Central memory CD8-positive, alpha-beta T cell (primary cell): ENCODE measurements at places on chromosomes 1 and 21.

DNA sequence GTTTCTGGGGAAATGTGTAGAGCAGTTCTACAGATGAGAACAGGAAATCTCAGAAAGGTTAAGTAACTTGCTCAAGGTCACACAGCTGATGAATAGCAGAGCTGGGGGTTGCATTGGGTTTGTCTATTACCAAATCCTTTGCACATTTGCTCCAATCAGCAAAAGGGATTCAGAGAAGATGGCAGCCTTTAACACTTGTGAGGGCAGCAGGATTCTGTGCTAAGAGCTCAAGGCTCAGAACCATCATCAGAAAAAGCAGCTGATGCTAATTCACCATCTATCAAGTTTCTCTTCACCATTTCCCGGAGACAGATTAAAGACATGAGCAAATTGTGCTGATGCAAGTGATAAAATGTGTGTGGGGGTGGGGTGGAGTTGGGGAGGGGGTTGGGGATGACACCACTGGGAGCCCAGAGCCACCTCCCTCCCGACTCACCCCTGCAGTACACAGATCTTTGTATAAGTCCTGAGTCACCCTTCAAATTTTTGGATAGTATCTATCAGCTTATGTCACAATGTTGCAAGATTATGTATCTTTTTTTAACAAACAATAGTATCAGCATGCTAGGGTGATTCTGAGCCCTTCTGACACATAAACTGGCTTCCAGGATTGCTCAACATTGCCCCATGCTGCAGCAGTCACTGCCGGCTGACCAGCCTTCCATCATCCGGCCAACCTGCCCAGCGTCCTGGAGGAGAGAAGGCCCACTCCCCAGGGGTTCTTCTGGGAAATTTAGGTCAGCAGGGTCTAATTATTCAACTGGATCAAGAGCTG, 2.8 kb upstream of the SPSB1 start:
- DNase-seq, result no peak

- DNase-seq, result no peak
Observed at GRCh38 chr1:156654700-156655099, 12.8 kb downstream of the BCAN start.

- DNase-seq, result no peak
Observed at GRCh38 chr1:17591814-17592430, 52.4 kb downstream of the ARHGEF10L start.

GRCh38 chr1:64005801-64006200, 197.6 kb upstream of the UBE2U start:
- DNase-seq, result no peak

GRCh38 chr1:81967951-81968350, 167.2 kb downstream of the ADGRL2 start:
- DNase-seq, result no peak

DNA sequence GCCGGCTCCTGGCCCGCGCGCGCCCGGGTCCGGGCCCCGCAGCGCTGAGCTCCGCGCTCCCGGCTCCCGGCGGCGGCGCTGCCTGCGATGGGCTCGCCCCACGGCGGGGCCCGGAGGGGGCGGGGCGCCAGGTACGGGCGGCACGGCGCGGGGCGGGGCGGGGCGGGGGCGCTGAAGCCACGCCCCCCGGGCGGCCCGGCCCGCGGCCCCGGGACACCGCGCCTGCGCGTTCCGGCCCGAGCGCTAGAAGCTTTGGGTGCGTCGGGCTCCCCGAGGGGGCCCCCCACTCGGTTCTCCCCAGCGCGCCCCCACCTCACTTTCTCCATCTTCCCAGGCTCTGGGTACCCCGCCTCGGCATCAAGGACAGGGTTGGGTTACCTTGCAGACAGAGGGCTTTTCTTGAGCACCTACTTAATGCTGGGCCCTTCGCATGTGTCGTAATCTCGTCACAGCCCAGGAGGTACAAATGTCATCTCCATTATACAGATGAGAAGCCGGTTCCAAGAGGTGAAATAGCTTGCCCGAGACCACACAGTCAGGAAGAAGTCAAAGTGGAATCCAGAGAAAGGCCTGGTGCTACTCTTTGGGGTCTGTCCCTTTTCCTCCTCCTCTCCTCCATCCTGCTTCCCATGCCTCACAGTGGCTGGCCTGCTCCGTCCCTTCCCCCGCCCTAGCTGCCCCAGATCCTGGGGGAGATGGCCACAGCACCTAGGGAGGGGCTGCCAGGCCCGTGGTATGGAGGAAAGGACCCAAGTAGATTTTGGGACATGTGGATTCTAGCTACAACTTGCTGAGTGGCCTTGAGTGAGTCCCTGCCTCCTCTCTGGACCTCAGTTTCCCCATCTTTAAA, 46.5 kb downstream of the RAP1GAP start:
- no peak for DNase-seq

DNA sequence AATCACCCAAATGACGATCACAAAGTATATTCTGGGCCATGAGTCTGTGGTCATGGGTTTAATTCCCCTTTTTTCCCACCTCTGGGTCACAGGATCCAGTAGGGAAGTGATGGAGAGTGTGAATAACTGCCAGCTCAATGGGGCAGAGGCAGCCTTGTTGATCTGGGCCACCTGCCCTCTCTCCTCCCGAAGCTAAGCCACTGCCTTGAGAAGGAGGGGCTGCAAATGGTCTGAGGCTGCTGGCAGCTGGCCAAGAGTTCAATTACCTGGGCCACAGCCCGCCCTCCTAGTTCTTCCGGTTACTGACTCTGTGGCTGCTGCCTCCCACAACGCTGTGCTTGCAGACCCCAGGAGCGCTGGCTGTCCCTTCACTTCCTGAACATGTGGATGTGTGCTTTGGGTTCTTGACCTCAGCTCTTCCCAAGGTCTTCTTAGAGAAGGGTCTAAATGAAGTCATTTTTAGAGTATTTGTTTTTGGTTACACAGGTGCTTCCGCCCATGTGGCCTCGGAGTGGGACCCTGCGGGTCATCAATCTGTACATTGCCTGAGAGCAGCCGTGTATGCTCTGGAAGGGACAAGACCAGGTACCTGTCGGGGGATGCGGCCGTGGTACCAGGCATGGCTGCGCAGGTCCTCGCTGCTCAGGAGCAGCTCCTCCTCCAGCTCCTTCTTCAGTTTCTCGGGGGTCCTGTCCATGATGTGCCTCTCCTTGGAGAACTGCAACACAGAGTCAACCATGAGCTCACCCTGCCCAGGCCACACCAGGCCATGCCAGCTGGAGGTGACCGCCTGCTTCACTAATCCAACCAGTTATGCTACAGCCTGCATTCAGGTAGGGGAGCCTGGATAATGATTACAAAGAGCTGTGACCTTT, 89.7 kb downstream of the BCAR3 start:
- DNase-seq, result no peak

GRCh38 chr1:11704691-11705475, 13.4 kb downstream of the DRAXIN start:
- no peak for DNase-seq

GRCh38 chr1:99691175-99691574, 45.3 kb downstream of the PALMD start:
- DNase-seq, result no peak

DNA sequence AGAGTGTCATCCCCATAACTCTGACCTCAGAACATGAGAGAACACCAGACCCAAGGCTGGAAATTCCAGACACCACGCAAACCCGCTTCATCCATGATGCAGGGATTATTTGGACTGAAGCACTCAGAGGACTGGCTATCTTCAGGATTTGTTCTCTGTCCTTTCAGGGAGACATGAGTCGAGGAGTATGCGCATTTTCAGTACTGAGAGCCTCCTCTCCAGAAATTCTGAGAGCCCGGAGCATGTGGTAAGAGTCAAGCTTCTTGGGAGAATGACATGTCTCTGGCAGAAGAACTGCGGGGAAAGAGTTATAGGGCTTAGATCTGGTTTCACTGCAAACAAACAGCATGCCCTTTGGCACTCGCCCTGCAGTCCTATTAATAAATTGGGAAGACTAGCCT, 6.9 kb downstream of the LAX1 start:
- DNase-seq, result no peak

GRCh38 chr1:19430121-19431068, 54.9 kb downstream of the CAPZB start:
- DNase-seq, result no peak

- DNase-seq, result no peak
Observed at GRCh38 chr1:25178917-25179561, 53.3 kb downstream of the SYF2 start.

DNA sequence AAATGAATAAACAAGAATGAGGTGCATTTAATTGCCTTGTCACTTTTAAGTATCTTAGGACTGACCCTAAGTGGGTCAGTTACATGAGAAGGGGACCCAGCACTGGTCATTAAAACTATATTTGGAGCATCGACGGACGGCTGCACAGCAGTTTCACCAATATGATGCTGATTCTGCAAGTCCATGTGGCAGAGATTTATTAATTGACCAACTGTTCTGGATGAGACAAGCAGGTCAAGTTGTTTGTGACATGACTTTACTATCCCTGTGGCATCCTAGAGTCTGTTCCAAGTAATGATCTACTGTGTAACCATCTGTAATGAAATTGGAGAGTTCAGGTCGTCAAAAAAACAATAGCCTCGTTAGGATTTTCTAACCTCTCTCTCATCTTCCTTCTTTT, 9.5 kb downstream of the AMPD1 start:
- DNase-seq, result no peak

GRCh38 chr21:9838738-9839642, 682.4 kb upstream of the TPTE start:
- no peak for DNase-seq

DNA sequence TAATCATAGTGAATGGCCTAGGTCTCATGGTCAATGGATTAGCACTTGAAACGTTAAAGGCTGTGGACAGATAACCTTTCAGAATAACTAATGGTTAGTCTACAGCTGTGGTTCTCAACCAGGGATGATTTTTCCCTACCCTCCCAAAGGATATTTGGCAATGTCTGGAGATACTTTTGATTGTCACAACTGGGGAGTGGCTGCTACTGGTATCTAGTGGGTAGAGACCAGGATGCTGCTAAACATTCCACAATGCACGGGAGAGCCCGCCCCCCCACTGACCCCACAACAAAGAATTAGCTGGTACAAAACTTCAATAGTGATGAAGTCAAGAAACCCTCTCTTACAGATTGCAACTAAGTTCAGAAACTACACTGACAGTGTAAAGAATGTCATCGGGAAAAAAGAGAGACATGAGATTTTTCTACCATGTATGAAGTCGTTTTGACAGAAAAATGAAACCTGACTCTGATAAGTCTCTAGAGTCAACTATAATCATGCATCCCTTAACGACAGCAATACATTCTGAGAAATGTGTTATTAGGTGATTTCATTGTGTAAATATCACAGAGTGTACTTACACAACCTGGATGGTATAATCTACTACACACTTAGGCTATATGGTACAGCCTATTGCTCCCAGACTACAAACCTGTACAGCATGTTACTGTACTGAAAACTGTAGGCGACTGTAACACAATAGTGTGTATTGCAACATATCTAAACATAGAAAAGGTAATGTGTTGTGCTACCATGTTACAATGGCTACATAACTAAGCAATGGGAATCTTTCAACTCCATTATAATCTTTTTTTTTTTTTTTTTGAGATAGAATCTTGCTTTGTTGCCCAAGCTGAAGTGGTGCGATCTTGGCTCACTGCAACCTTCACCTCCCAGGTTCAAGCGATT, 49.7 kb upstream of the PRDX6 start:
- DNase-seq, result no peak

GRCh38 chr1:229104654-229105053, 166.3 kb upstream of the RAB4A start:
- DNase-seq, result no peak

GRCh38 chr1:175863299-175864050, 120.1 kb upstream of the TNR start:
- no peak for DNase-seq

DNA sequence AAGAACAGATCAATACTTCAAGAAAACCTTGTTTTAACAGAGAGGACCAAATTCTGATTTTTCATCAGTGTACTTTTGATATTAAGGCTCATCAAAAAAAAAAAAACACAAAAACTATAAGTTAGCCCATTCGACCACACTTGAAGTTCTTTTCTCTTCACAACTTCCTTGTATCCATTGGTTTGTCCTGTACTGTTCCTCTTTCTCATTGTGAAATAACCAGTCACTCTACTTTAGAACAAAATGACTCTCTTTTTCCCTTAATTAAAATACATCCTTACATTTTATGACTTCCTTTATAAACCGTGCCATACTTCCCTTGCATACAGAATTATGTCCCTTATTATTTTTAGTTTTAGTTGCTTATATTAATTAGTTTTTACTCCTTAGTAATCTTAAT, 8.4 kb downstream of the QSOX1 start:
- DNase-seq, result no peak

DNA sequence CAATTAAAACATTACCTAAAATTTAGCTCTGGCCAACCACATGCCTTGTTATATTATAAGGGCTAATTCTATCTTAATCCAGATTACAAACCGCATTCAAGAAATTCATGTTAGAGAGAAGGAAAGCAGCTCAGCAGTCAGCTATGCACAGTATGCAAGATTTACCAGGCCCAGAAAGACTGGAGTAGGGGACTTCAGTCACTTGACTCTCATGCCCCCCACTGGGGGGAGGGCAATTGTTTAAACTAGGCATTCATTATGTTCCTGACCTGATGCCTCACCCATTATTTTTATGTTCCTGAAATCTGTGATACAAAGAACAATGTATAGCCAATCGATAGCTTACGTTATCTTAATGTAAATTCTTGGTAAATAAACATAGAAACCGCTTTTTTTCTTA, 96.9 kb downstream of the ZNF644 start:
- no peak for DNase-seq

- DNase-seq, result no peak
Observed at GRCh38 chr1:106678279-106679050, 378.0 kb upstream of the PRMT6 start.

DNA sequence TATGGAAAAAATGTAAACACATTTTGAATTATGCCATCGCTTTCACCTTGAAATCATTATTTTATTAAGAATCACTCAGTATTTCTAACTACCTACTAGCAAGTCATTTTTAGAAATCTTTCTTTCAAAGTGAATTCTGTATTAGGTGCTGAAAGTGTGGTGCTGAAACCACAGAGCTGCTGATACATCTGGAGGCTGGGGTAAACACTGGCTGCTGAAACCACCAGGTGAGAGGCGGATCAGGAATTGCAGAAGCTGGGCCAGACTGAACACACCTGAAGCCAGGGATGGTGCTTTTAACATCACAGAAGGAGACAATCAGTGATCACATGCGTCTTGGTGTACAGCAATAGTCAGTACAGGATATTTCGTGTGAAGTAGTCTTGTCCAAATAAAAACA, 42.2 kb upstream of the KCNE1 start:
- DNase-seq, result no peak

DNA sequence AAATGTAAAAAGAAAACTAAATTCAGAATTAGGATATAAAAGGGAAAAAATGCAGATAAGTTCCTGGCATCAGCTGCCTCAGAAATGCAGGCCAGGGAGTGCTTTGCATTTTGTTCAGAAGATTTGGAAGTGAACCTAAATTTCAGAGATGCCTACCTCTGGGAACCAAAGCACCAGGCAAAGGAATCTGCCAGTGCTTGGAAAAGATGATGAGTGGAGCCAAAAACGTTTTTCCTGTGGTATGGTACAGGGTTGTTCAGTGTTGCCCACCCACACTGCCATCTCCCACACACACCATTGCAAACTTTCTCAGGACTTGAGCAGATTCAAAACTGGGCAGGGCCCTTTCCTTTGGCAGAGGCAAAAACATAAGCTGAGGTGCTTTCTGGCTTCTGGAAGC, 349.5 kb downstream of the TGFB2 start:
- DNase-seq, result no peak

- no peak for DNase-seq
Observed at GRCh38 chr21:14554948-14555347, 8.8 kb upstream of the SAMSN1 start.
